ENCODE measurements at places on chromosomes 4 and X.

DNA sequence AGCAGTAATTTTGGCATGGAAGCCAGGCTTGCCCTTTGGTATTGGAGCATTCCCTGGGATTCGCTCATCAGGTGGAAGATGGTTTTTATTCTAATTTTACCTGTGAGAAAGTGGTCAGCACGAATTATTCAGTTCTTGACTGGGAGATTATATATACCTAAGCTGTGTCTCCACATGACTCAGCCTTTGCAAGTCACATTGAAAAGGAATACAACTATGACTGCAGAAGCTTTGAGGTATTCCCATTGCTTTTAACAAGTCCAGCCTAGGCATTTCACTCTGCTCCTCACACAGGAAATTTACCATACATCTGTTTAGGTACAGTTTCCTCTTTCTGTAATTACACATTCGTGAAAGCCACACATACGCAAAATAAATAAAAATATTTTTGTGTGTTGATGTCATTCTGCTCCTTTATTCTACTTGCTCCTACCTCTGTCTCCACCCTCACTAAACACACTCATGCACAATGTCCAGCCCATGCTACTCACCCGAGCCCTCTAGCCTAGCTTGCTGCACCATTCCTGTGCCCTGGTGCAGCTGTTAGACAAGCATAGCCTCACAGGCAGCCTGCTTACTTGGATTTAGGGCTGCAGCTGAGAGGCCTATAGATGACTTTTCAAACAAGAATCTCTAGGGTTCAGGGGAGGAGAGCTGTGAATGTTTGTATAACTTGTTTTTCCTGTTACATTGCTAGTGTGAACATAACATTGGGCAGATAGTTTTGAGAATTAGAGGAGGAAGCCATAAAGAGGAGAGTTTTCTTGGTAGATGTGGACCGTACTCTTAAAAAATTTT is 504.4 kb upstream of the FAT1 start:
- DNase-seq, result no peak

DNA sequence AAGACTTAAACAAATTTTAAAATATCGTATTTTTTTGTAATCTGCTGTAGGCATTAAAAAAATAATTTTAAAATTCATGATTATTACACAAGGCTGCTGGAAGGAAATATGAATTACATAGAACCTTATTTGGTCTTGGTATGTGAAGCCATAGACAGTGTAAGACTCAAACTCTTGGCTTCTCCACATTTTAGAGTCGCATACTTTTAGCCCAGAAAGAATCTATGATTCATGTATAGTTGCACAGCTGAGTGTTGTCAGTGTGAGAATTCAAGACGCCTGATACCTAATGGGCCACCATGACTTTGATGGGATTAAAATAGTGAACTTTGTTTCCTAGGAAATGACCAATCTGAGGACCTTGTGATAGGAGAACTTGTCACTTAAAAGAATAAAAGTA is 1.4 kb downstream of the INTU start:
- no peak for DNase-seq

- no peak for DNase-seq
Measured at GRCh38 chrX:12026481-12026880, 111.8 kb upstream of the FRMPD4 start.

DNA sequence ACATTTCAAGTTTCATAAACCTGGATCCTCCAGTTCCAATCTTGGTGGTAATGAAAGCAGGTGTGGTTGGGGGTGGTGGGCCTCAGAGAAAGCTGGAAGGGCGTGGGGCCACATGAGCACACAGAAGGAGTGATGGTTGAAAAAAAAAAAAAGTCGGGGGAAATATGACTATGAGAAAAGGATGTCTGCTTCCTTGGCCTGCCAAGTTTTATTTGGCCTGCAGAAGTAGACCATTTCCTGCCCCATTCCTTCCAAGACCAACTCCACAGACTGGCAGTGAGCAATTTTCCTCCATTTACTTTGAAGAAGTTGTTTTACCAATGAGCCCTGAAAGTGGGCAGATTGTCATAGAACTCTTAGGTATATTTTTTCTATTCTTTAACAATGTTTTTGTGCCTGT is 43.3 kb downstream of the LNX1 start:
- DNase-seq, result no peak

GRCh38 chr4:168646001-168646768 is 149.3 kb downstream of the PALLD start:
- no peak for DNase-seq

GRCh38 chrX:148854306-148854705 is 353.9 kb downstream of the AFF2 start:
- no peak for DNase-seq

GRCh38 chrX:26922278-26922677 is 540.9 kb downstream of the PPP4R3C start:
- no peak for DNase-seq

Measured in Peyer's patch (tissue), 4 donors.